ENCODE measurements at places on chromosomes 2 and 18.

DNA sequence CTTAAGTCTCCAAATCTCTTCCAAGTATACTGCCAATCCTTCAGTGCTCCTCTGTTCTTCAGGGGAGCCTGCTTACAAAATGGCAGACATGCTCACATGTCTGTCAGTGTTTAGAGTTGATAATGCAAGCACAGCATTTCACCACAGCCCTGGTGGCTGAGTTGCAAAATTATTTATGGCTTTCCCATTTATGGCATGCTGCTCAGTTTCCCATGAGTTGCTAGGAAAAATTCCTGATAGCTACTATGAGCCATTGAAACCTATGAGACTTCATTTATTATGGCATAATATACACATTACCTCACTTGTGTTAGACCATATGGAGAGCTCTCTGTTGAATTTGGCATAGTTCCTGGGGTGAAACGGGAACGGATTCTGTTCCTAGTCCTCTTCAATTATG is 448.7 kb upstream of the TCF4 start:
- no peak for DNase-seq

- DNase-seq, result no peak
Observed at GRCh38 chr2:235939471-235939870, 228.7 kb downstream of the GBX2 start.

- DNase-seq, result no peak
Observed at GRCh38 chr2:145503511-145503910, 983.6 kb upstream of the ZEB2 start.

DNA sequence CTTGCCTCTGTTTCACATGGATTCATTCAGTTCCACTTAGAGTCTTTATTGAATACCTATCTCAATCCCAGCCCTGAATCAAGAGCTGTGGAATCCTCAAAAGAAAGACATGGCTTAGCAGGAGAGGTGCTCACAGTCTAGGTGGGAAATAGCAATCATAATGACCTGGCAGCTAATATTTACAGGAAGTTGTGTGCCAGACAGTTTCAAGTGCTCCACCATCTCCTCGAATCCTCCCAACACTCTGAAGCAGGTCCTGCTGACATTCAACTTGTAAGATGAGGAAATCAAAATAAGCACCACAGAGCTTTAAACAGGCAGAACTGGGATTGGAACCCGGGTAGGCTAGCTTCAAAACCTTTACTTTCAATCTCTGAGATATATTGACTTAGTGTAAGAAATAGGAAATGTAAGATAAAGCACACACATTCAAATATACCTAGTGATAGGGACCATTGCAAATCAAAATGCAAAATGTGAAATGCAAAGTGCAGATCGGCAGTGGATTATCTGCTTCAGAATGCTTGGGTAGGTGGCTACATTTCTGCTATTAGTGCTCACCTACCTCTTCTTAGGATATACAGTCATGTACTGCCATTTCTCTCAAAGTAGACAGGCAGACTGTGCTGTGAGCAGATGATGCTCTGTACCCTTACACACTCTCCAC is 182.0 kb downstream of the PRKCE start:
- DNase-seq, result no peak

DNA sequence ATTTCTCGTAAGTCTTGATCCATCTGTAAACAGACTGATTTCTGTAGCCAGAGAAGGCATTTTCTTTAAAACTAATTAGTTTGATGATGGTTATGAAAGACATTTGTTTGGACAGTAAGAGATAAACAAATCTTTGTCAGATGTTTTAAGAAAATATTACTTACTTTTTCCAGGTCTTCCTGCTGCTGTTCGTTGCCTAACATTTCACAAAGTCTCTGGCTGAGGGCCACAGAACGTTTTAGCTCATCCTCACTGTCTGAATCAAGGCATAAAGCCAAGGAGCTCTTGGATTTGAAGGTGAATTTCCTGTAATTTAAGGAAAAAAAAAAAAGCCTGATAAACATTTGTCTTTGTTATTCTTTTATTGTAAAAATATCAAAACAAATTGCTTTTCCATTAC is 57.8 kb downstream of the VIL1 start:
- no peak for DNase-seq

DNA sequence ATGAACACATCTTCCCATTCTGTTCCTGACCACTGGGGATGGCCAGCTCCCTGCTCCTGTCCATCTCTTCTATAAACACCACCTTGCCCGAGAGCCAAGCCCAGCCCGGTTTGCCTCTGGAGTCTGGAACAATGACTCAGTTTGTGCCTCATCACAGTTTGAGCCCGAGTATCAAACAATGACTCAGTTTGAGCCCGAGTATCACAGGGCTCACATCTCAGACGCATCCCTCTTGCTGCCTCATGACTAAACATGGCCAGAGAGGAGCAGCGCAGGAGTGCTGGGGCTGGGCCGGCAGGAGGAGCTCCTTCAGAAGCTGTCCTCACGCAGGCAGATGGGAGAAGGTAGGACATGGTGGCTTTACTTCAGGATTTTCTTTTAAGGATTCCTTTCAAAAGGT is 68.7 kb downstream of the PXDN start:
- no peak for DNase-seq

DNA sequence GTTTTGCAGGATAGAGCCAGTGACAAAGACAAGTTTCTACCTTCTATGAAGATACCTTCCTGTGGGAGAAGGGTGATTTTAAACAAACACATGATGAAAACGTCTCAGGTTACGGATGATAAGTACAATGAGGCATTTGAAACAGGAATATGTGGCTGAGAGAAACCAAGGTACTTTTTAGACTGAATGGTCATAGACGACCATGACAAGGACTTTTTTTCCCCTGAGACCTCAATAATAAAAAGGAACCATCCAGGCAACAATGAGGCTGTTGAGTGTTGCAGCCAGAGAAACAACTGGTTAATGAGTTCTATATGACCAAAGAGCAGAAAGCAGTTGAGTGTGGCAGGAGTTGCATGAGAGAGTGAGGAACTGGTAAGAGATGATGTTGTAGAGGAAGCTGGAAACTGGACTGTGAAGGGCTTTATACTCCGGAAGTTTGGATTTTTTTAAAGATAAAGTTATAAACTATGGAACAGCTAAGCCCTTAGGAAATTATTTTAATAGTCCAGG is 306.1 kb upstream of the CYRIA start:
- no peak for DNase-seq

DNA sequence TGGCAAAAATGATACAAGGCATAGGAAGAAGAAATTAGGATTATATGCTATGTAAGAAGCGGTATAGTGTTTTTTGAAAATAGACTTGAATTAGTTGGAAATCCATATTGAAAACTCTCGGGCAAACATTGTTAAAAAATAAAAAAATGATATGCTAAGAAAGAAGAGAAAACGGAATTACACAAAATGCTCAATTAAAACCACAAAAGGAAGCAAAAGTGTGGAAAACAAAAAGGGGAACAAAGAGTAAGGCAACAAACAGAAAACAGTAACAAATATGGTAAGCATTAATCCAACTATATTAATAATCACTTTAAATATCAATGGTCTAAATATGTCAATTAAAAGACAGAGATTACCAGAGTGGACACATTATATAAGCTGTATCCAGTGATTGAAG is 58.4 kb downstream of the TXNL1 start:
- DNase-seq, result no peak

GRCh38 chr2:232228332-232228731 is 150.2 kb upstream of the ALPP start:
- DNase-seq, result no peak

DNA sequence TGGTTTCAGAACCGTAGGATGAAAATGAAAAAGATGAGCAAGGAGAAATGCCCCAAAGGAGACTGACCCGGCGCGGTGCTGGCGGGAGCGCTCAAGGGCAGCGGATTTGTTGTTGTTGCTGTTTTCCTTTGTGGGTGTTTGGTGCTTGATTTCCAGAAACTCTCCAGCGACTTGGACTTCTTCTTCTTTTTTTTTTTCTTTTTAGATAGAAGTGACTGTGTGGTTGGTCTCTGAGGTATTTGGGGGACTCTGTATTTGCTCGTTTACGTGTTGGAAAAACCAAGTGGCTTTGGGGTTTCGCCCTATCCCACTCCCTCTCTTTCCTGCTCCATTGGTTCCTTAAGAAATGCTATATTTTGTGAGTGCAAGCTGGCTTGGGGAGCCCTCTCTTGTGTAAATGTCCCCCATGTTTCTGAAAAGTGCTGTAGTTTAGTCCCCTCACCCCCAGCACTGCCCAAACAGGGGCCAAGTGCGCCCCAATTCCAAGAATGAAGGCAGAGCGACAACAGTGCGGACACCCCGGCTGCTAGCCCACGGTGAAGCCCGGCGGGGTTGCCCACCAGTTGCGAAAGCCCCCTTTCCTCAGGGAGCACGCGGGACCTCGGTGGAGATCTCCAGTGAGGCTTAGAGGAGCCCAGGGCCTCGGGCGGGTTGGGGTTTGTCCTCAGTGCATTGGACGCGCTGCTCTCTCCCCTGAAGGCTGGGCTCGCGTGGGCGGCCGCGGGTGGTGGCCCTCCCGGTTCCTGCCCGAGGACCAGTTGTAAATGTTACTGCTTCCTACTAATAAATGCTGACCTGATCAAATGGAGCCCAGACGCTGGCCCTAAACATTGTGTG is 1.8 kb downstream of the HOXD9 start:
- no peak for DNase-seq

- DNase-seq, result no peak
Observed at GRCh38 chr2:150051004-150051403, 436.5 kb downstream of the RND3 start.

Measured in CD4-positive, alpha-beta T cell treated with Interleukin-6 at 100 ng/mL for 8 hours (primary cell).